ENCODE measurements at places on chromosomes 5 and 9.

- no peak for DNase-seq
Observed at GRCh38 chr9:72763022-72763421, 189.8 kb downstream of the ALDH1A1 start.

- DNase-seq, result no peak
Observed at GRCh38 chr9:14242150-14242805, 71.7 kb downstream of the NFIB start.

- no peak for DNase-seq
Observed at GRCh38 chr5:94021246-94021645, 279.8 kb upstream of the POU5F2 start.

GRCh38 chr9:72863456-72864094 is 89.3 kb downstream of the ALDH1A1 start:
- no peak for DNase-seq

- no peak for DNase-seq
Observed at GRCh38 chr5:87588316-87588715, 175.6 kb upstream of the CCNH start.

- DNase-seq, result no peak
Observed at GRCh38 chr5:8383616-8384015, 514.7 kb downstream of the MTRR start.

GRCh38 chr5:134944630-134945029 is 23.1 kb upstream of the CATSPER3 start:
- no peak for DNase-seq

DNA sequence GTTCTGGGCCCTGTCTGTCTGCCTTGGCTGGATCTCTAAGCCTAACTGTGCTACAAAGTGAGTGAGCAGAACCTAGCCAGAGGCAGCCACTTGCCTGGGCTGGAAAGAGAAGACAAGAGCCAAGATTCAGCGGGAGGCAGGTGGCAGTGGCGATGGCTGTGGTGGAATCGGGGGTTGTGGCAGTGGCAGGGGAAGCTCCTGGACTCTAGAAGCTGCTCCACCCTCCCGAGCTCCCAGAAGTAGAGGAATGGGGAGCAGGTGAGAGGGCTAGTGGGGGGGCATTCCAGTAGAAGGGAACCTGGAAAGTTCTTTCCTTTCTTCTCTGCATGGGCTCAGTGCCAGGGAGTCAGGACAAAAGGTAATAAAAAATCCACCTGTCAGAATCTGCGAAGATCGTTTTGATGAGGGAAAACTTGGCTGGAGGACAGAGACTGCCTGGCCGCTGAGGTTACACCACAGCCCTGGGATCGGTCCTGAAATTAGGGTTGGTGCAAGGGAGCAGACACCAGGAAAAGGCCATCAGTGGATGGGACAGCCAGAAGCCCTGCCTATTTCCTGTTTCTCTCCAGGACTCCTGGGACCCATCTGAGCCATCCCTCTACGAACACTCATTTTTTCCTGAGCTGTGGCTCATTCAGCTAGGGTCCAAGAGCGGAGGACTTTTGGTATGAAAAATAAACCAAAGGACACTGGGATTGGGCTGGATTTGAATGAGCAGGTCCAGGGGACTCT is 1.6 kb downstream of the CRAT start:
- DNase-seq, result no peak
